Stimulated activated CD8-positive, alpha-beta memory T cell treated with anti-CD3 and anti-CD28 coated beads, Interleukin-12 subunit alpha, Interleukin-12 subunit beta, amount 100 ng/mL, for 4 hours (primary cell): ENCODE measurements at places on chromosomes 1 and 21.
A peak's percentile ranks its signal among the peaks of the same experiment; 100 is the strongest.

GRCh38 chr21:33976082-33977016, 60.7 kb upstream of the ATP5PO start:
- DNase-seq, result peak; percentile 30

- DNase-seq, result no peak
Observed at GRCh38 chr1:159177272-159177907, 6.0 kb downstream of the CADM3 start.

- DNase-seq, result no peak
Observed at GRCh38 chr21:28910280-28910887, 82.3 kb downstream of the LTN1 start.

DNA sequence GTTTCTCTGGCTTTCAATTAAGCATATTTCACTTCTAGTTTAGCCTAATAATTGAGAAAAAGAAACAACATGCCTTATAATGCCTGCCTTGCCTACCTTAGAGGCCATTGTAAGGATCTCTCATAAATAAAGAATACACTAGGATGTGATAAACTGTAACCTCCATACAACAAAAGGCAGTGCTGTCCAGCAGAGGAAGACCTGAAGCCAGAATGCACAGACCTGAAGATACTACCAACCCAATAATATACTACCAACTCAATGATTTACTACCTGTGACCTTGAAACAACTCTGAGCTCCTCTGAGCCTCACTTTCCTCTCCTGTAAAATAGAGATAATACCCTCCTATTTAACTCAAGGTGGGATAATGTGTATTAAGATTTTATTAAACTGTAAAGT, 361.3 kb downstream of the TTLL7 start:
- DNase-seq, result no peak

- DNase-seq, result no peak
Observed at GRCh38 chr1:29281571-29281970, 45.2 kb downstream of the PTPRU start.

- no peak for DNase-seq
Observed at GRCh38 chr1:64659478-64660138, 85.3 kb upstream of the RAVER2 start.

- no peak for DNase-seq
Observed at GRCh38 chr1:41783189-41783639, 135.5 kb downstream of the HIVEP3 start.

DNA sequence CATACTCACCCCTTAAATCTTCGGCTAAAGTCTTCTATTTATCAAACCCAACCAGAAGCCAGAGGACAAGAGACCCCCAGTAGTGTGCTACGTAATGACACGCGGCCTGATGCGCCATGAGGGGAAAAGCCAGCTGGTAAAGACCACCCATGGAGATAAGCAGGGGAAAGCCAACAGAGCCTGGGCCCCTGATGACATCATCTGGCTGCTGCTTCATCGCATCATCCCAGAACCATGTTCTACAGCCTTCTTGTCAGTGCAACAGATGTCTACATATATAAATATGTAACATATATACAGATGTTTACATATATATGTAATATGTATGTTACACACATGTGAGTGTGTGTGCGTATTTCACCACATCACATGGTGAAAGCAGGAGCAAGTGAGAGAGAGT, 81.7 kb upstream of the VANGL1 start:
- DNase-seq, result no peak

DNA sequence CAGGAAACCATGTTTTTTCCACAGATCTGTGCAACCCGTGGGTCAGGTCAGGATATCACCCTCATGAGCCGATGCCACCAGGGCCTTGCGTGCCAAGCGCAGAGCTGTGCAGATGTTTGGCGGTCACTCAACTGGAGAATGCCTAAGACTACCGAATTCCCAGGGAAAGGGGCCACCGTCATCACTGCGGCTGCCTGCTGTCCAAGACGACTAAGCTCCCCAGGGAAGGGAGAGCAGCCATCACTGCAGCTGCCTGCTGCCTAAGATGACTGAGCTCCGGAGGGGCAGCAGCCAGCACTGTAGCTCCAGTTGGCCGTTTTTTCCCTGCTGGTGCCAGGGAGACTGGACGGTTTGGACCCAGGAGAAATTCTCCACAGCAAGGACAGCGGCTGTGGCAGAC, 31.1 kb downstream of the AKT3 start:
- DNase-seq, result no peak

- no peak for DNase-seq
Observed at GRCh38 chr1:203082571-203083462, 3.0 kb downstream of the MYOG start.

- DNase-seq, result no peak
Observed at GRCh38 chr1:31837451-31838158, 21.8 kb upstream of the SPOCD1 start.

DNA sequence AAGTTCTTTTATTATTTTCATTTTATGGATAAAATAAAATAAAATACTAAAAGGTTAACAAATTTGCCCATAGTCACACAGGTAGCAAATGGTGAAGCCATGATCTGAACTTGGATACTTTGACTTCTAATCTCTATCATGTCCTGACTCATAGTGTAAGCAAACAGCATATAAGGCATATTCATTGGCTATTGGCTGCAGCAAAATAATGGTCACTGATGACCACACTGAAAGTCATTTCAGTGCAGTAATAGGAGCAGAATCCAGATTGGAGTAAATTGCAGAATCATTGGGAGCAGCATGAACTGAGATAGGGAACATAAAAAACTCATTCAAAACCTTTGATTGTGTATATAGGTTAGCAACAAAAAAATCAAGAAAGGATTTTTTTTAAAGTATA, 262.9 kb downstream of the PLA2G4A start:
- no peak for DNase-seq

DNA sequence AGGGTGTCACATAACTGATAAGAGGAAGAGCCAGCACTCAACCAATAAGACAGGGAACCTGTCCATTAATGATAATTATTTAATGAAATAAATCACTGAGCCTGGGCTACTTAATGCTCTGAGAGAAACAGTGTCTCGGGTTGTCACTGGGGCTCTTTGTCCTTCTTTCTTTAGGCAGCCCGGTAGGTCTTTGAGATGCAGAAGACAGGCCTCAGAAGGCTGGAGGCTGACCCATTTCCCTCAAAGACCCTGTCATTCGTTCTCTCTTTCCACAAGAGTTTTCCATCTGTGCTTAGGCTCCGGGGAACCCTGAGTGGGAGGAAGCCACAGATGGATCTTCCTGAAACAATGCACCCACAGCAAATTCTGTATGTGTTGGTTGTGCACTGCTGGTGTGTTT, 68.2 kb downstream of the BRINP2 start:
- DNase-seq, result no peak

- DNase-seq, result no peak
Observed at GRCh38 chr1:201460814-201461644, 8.0 kb downstream of the PHLDA3 start.

DNA sequence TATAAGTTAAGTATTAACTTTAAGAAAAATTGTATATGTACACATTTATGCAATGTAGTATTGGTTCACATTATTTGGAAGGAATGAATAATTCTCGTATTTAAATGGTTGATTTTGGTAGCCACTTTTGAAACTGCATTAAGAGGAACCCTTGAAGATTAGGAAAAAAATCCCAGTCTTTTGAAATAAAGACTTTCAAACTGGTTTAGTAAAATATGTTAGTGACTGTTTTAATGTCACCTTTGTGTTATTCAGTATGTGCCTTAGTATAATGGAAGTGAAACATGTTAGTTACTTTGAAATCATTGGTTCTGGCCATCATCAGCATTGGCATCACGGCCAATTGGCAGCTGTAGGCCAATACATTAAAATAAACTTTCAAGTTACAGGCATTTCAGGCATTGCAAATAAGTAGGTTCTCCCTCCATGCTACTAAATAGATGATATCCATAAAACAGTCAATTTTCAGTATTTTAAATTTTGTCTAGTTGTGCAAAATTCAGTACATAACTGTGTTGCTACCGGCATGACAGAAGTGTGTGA, 4.4 kb downstream of the MIER1 start:
- DNase-seq, result no peak

- no peak for DNase-seq
Observed at GRCh38 chr1:184002071-184002470, 35.5 kb downstream of the COLGALT2 start.

- no peak for DNase-seq
Observed at GRCh38 chr1:243796016-243796415, 54.0 kb downstream of the AKT3 start.

GRCh38 chr21:42864815-42865775, 14.2 kb downstream of the WDR4 start:
- DNase-seq, result no peak

GRCh38 chr1:26677306-26678115, 18.3 kb upstream of the ARID1A start:
- DNase-seq, result no peak

- DNase-seq, result no peak
Observed at GRCh38 chr1:114756009-114756892, 1.5 kb downstream of the CSDE1 start.

- no peak for DNase-seq
Observed at GRCh38 chr1:203622486-203622885, 4.1 kb upstream of the ATP2B4 start.

GRCh38 chr1:7424352-7424890, 346.7 kb upstream of the VAMP3 start:
- no peak for DNase-seq
